ENCODE measurements at places on chromosomes 12 and 14.

GRCh38 chr12:60120199-60120598, 524.4 kb downstream of the SLC16A7 start:
- no peak for DNase-seq

DNA sequence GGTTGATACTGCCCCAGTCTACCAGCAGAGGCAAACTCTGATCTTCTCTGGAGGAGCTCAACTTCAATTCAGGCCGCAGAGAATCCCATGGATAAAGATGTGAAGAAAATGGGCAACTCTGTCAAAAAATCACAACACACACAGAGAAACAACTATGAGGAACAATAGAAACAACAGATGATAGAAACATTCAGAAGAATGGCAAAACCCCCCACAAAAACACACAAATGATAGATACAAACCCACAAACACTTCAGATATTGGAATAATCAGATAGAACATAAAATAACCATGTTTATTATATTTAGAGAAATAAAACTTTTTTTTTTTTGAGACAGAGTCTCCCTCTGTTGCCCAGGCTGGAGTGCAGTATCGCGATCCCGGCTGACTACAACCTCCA, 20.0 kb upstream of the HVCN1 start:
- DNase-seq: no peak

DNA sequence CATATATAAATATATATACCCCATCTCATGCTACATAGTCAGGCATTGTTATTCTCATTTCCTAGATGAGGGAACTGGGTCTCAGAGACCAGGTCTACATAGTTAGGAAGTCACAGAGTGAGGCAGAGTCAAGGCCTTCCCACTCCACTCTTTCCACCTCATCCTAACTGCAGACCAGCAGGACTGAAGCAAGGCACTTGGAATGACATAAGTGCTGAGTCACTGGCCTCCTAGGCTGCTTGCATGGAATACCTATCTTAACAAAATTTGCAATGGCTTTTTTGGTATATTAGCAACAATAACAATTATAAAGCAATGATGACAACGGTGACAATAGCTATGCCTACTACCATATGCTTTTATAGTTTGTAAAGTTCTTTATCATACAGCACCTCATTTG, 5.4 kb upstream of the ANO4 start:
- no peak for DNase-seq

- DNase-seq: no peak
Observed at GRCh38 chr12:94100990-94101737, 47.2 kb upstream of the PLXNC1 start.

DNA sequence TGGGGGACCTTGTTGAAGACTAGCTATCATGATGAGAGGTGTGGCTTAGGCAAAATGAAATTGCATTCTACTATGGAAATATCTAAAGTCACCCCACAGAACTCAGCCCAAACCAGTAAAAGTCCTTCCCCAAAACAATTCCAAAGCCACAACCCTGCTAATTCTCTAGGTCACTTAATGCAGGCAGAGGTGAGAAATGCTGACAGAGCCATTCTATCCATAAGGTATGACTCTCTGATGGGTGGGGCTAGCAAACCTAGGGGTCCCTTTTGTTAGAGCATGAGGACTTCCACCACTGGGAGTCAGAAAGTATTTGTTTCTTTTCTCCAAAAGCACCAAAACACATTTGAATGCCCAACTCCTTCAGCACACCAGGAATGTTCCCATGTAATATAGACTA, 12.7 kb upstream of the BMP4 start:
- no peak for DNase-seq

DNA sequence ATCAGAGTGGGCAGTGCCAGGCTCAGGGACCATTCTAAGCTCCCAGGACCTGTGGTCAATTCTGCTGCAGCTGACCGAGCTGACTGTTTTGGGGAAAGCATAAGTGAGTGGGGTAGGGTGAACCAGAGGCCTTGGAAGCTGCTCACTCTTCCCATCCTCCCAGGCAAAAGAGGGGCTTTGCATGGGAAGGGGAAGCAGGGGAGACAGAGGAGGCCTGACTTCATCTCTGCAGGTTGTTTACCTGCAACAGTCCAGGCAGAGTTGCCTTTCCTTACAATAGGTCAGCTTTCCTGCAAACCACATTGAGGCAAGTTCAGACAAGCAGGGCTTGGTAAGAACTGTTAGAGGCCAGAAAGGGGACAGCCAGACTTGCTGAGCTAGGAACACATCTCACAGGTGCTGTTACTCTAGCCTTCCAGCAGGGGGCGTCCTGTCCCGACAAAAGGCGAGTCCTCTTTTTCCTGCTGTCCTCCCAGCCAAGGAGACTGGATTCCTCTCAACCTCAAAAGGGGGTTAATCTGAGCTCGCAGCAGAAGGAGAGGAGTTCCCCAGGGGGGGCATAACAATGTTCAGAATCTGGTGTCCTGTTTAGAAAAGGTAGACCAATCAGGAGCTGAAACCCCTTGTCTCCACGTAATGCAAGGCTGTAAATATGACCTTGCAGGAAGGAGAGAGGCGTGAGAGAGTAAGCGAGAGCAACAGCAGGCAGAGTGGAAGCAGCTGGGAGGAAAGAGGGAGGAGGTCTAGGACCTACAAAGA, 4.3 kb upstream of the DHRS2 start:
- DNase-seq: peak; percentile 49

DNA sequence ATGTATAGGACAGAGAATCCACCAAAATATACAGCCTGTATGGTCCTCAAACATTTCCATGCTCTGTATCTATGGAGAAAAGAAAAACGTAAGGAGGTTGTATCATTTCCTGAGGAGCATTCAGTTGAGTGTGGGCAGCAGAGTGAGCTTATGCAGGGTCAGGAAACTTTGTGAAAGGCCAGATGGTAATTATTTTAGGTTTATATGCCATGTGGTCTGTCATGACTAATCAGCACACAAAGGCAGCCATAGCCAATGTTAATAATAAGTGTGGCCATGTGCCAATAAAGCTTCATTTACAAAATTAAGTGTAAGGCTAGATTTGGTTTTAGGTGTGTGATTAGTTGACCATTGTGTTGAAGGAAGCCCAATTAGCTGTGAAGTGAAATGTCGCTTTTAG, 33.2 kb upstream of the A2M start:
- DNase-seq: no peak

GRCh38 chr14:99176156-99176945, 95.6 kb downstream of the BCL11B start:
- no peak for DNase-seq

DNA sequence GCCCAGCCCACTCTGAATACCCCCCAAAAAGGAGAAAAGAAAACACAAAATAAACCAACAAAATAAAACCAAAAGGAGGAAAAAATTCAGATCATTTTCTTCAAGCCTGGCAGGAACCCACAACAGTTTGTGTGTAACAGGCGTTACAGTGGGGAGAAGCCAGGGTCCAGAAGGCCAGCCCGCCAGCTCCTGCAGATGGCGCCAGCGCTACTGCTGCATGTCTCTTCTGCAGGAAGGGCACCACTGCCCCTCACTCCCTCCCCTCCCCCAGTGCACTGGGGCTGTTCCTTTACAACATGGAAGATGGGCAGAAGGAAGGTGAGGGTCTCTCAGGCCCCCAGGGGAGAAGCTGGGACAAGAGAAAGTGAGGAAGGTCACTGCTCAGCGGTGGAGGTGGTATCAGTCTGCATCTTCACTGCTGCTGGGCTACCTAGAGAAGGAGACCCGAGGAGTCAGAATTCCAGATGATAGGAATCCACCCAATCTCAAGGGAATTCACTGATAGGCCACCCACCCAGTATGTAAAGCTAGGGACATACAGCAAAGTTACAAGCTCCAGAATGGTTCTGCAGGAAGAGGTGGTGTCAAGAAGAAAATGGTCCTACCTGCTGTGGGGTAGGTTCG, 2.3 kb upstream of the NOP2 start:
- no peak for DNase-seq

- DNase-seq: no peak
Observed at GRCh38 chr14:95165517-95165916, 8.2 kb upstream of the DICER1 start.

DNA sequence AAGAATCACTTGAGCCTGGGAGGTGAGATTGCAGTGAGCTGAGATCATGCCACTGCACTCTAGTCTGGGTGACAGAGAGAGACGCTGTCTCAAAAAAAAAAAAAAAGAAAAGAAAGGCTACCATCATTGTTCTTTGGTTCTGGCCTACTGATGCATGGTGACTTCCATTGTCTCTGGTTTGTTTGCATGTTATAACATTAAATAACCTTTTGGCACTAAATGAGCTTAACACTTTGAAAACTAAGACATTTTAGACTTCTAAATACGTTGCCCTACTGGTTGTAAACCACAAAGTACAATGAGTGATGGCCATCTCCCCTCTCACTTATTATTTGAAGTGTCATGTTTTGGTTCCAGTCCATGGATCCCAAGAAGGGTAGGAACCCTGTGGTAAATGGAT, 152.9 kb upstream of the CPM start:
- DNase-seq: no peak

- DNase-seq: no peak
Observed at GRCh38 chr12:8093291-8093690, 11.2 kb downstream of the NECAP1 start.

DNA sequence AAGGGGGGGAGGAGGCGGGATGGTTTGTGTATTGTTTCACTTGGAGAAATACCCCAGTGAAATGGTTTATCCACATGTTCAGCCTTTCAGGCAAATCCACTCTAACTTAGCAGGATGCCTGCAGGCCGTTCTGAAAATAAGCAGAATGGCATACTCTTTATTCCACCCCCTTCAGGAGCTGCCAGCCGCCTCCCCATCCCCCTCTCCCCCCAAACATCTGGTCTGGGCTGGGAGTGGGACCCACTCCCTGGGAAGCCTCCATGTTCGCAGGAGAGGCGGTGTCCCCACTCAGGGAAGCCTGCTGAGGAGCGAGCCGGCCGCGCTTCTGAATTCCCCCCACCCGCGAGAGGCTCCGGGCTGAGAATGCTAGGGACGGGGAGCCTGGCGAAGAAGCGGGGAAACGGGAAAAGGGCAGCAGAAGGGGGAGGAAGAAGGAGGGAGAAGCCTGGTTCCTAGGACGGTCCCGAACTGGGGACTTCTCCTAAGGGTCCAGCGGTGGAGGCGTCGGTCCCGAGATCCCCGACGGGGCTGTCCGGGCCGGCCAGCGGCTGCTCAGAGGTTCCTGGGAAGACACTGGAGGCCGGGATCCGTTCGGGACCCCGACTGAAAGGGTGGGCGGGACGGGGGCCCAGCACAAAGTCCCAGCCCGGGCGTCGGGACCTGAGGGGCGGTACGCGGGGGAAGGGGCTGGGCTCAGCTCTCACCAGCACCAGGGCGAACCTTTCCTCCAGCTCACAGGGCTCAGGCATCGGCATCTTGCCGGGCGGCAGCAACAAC, 666 bp downstream of the FMNL3 start:
- peak; percentile 30 for DNase-seq

- no peak for DNase-seq
Observed at GRCh38 chr12:46207644-46208043, 61.2 kb downstream of the SLC38A1 start.

DNA sequence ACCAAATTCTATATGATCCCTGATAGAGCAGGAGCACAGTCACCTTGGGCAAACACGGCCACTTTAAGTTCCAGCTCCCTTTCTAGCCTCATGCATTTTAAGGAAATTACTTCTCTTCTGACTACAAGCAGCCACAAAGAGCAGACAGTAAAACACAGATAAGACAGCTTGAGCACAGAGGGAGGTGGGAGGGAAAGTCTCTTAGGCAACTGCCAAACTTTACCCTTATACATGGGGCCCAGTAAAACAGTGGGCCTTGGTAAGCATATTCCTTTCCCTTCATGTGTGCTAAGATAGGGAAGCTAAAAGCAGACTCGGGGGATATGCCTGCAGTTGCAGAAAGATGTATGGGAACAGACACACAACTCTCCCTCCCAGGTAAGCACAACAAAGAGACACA, 235.9 kb downstream of the CPNE8 start:
- no peak for DNase-seq

- DNase-seq: no peak
Observed at GRCh38 chr14:74976264-74977113, 21.1 kb upstream of the PGF start.

DNA sequence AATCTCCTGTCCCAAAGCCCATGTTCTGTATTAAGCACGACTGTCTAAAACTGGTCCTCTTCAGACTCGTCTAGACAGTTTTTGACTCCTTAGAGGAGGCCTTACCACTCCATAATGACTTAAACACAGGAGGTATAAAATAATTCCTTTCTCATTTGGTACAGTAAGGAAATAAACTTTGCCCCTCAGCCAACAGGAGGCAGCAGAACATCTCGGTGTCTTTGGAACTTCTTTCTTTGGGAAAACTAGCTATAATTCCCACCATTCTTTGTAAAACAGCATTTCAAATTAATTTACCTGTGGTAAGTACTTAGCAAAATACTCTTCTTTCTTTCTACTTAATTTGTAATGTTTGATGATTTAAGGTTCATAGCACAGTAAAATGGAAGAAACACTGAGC, 292.7 kb upstream of the G2E3 start:
- no peak for DNase-seq

DNA sequence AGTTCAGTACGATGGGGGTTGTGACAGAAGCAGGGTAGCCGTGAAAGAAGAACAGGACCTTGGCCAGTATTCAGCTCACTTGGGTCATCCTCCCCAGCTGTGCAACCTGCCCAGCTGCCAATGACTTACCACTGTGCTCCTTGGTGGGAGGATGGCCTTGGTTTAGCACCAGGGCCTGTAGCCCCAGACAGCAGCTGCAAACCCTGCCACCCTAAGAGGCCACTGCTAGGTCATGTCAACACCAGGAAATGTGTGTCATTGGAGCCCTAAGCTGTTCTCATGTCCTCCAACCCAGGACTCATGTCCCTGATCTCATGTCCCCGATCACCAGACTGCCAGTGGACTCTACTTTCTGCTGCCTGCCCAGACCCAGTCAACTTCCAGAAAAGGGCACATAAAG, 3.0 kb upstream of the CRACR2A start:
- DNase-seq: no peak

GRCh38 chr14:57848353-57848752, 17.5 kb downstream of the SLC35F4 start:
- no peak for DNase-seq

DNA sequence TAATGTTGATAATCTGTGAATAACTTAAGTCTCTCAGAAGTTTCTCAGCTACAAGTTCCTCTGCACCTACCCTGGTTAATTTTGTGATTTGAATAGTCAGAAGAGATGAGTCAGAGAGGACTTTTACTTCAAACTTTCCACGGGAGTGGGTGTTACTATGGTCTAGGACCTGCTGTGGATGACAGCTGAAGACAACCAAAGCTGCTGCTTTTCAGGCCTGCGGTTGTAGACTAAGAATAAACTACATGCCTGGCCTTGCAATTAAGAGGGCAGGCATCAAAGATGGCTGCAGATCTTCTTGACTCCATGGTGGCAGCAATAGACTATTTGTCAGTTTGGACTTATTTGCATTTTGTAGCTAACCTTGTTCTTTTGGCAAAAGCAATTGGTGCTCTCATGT, 227.1 kb upstream of the KRR1 start:
- DNase-seq: no peak

GRCh38 chr12:110957159-110957558, 36.8 kb upstream of the MYL2 start:
- DNase-seq: no peak

DNA sequence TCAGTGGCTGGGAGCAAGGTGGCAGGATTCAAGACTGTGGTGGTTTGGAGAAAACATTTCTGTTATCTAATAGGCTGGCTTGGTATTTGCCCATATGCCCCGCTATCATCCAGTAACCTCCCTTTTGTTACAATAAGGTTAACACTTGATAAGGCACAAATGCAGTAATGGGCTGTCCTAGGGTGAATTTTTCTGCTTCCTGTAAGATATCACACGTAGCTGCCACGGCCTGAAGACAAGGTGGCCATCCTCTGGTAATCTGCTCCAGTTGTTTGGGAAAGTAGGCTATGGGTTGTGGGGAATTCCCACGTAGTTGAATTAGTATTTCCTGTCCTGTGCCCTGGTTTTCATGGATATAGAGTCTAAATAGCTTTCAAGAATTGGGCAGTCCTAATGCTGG, 23.1 kb downstream of the ANG start:
- no peak for DNase-seq

All from SW 1271 (cell line).